ENCODE measurements at places on chromosomes 1 and 21. TPM values are rescaled to one million over a fixed set of nuclear protein-coding genes. Genes with fewer than 3 reads are reported as not detected.

DNA sequence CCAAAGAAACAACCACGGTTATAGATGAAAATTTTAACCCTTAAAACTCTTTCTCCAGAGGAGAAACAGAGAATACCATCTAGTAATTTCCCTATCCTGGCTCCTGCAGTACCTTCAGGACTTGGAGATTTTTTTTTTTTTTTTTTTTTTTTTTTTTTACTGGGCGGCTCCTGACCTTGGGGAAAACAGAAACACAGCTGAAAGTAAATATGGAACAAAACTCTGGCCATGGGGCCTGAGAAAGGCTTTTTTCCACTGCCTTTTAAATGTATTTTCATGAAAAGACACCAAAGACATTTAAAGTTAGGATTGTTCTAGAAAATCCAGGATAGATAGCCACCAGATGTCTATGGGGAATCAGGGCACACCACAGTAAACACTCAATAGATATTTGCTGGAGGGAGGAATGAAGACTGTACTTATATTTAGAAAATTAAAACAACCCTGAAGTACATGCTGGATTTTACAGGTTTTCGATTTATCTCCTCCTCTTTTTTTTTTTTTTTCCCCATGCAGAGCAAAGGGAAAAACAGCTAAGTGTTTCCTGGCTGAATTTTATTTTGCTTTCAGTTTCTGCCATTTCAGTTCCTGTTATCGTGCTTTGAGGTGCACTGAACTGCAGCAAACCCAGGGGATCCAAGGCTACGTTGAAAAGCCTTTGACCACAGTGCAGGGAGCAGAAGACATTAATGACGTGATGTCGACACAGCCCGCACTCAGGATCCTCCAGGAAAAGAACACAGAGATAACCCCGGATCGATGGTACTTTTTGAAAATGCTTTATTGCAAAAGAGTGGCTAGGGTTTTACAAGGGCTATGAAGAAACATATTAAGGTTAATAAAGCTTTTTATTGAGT is 35.7 kb upstream of the CNN3 start:
- DNase-seq: no peak

- no peak for DNase-seq
Observed at GRCh38 chr1:24969596-24970398, 39.7 kb upstream of the RUNX3 start.

- no peak for DNase-seq
Observed at GRCh38 chr1:43987159-43987902, 4.1 kb upstream of the CCDC24 start.

The OR2W3 gene
- total RNA-seq: not detected

- DNase-seq: no peak
Observed at GRCh38 chr1:38308780-38309179, 262.2 kb upstream of the POU3F1 start.

All from gastrocnemius medialis (tissue), 4 donors.